ENCODE measurements at places on chromosomes 1 and 21.
A peak's percentile ranks its signal among the peaks of the same experiment; 100 is the strongest.

GRCh38 chr1:71014178-71014579 is 33.4 kb downstream of the PTGER3 start:
- peak; percentile 25 for DNase-seq

DNA sequence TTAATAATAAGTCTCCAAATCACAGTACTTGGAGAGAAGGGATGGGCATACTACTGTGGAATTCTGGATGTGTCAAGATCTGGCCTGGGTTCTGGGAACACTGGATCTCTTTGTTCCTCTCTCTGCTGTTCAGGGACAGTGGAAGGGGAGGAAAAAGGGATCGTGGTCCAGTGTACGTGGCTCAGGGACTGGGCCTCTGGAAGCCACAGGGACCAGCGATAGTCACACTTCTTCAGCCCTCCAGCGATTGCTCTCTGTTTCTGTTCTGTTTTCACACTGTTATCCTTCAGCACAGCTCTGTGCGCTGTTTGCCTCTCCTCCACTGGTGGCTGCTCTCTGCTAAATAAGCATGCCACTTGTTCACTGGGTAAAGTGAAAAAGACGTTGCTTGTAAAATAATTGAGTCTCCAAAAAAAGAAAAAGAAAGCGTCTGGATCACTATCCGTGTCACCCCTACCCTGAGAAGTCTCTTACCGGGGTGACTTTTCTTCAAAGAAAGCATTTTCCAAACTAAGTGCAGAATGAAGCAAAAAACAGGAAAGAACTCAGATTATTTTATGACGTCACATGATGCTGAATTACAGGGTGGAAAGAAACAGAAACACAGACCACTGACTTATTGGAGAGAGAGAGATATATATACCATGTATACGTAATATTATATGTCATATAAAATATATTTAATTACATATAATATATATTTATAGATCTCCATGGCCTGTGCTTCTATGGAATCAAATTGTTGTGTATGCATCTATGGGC is 279.4 kb downstream of the RGS7 start:
- DNase-seq = no peak

GRCh38 chr1:18691648-18692047 is 61.0 kb downstream of the PAX7 start:
- DNase-seq = no peak

- DNase-seq = peak; percentile 18
Measured at GRCh38 chr1:157878059-157878458, 36.5 kb upstream of the CD5L start.

GRCh38 chr1:17315542-17316130 is 7.6 kb downstream of the PADI4 start:
- DNase-seq = no peak

DNA sequence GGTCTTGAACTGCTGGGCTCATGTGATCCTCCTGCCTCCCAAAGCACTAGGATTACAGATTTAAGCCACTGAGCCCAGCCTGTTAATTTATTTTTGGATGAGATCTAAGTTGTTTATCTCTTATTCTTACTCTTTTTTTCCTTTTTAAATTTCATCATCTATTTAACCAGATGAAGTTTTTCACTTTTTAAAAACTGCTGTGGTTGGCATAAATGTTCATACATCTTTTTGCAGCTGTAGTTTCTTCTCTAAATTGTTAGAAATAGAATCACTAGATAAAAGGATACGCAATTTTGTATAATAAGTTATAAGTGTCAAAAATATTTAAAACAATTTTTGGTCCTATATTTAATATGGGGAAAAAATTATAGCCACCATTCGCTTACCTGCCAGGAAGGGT is 80.3 kb upstream of the GPR88 start:
- DNase-seq = no peak

DNA sequence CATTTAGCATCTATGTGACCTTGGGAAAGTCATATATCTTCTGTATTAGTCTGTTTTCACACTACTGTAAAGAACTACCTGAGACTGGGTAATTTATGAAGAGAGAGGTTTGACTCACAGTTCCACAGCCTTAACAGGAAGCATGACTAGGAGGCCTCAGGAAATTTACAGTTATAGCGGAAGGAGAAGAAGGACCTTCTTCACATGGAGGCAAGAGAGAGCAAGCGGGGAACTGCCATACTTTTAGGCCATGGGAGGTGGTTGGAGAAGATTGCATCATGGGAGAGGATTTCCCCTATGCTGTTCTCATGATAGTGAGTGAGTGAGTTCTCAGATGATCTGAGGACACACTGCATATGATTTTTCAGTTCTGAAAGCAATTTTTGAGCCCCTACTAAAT is 87.9 kb downstream of the CLEC20A start:
- DNase-seq = no peak

DNA sequence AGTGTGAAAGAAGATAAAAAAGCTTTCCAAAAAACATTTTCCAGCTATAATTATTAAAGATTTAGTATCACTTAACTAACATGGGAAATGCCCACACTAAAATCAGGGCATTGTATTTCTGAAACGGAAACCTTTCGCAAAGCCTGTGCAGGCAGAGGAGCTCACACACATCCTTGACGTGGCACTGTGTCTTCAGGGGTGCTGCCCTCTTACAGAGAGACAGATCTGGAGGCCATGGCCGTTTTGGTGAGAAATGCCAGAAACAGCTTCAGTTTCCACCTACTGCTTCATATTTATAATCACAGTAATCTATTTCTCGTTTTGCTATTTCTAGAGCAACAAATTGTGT is 26.7 kb downstream of the ATP1B1 start:
- DNase-seq = no peak

DNA sequence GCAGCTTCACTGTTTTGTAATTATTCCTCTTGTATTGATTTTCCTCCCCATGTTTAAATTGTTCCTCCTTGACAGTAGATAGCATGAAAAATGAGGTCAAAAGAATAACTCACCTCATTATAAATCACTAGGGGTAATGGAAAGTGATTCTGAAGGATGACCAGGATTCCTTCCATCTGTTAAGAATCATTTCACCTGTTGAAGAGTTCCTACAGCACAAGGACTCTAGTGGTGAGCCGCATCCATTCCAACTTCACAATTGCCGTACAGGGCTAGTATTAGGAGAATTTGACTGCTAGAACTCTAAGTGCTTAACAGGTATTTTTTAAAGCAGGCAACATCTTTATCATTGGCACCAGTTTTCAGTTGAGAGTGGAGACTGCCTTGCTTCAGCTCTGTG is 13.7 kb downstream of the PPP1R12B start:
- no peak for DNase-seq

DNA sequence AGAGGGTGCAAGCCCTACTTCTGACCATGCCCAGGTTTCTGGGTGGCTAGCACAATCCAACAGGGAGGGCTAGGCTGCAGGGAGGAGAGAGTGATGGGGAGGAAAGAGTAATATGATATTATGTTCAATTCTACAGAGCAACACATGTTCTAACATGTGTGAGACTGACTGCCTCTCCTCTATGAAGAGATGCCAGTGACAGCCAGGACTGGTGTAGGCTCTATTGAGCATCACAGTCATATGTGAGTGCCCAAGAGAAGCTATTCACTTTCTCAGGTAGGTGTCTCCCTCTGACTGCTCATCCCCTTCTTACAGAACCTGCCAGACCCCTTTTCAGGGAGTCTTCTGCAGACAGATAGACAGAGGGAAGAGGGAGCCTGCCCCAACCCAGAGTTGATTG is 446.1 kb downstream of the SIPA1L2 start:
- no peak for DNase-seq

GRCh38 chr1:62672029-62672428 is 16.2 kb downstream of the DOCK7 start:
- DNase-seq = no peak

DNA sequence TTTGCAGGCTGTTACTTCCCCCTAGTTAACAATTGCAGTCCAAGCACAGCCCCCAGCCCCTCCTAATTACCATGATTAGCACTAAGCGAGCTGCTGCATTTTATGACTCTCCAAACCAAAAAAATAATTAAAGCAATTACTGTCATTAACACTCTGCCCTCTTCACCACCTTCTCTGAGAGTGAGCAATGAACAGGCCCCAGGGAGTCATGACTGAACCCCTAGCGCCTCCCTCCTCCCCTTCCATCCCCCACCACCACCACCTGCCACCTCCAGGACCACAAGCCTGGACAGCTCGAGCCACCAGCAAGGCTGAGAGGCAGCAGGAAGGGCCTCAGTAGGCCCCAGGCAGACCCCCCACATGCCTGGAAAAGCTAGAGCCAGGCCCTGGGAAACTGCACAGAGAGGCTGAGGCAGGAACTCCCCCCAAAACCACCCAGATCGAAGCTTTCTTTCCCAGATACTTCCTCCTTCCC is 35.5 kb upstream of the ZC3H12A start:
- DNase-seq = no peak

GRCh38 chr1:93689521-93690223 is 8.0 kb upstream of the BCAR3 start:
- DNase-seq = no peak

GRCh38 chr1:39236971-39237370 is 32.5 kb downstream of the MACF1 start:
- DNase-seq = no peak

DNA sequence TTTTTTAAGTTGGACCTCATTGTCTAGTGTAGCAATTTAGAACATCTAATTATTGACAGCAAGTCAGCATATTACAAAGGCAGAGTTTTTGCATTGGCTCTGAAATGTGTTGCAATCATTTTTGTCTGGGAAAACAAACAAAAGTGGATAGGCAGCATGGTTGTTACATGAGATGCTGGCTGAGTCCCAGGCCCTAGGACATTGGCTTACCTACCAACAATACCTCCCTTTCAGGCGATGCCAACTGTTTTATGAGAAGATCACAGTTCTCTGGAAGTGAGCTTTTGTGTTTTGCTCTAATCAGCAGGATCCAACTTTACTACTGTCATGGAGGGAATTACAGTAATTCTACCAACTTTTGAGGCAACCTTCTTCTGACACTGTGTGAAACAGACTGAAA is 71.5 kb upstream of the CXADR start:
- DNase-seq = no peak

GRCh38 chr1:227094249-227094966 is 154.3 kb downstream of the COQ8A start:
- DNase-seq = no peak

DNA sequence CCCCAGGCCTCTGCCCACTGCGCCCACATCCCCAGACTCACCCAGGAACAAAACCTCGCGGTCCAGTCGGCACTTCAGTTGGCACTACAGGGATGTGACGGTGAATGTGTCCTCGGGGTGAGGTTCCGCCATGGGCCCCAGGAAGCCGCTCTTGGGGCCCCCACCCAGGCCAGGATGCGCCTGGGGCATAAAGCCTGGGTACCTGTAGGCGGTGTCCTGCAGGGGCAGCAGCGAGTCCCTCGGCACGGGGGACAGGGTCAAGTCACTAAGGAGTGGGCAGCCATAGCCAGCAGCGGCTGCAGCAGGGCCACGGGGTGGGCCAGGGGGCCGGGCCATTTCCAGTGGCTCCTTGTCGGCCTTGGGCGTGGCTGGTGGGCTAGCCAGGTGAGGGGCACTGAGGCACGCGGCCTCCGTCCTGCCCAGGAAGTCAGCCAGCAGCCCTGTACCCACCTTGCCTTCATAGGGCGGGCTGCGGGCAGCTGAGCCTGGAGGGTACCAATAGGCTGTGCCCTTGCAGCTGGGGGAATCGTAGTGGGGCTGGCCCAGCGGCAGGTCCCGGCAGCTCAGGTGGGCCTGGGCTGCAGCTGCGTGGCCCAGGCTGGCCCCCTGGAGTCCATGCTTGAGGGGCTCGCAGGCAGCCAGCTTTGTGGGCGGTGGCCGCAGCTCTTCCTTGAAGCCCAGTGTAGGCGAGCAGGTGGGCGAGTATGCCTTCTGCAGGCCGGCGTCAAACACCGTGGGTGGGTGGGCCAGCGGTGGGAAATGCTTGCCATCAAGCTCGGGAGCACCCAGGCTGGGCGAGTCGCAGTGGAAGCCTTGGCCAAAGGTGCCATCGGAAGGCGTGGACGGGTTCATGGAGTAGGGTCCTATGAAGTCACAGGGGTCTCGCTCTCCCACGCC is 56.5 kb downstream of the AHDC1 start:
- DNase-seq = no peak

DNA sequence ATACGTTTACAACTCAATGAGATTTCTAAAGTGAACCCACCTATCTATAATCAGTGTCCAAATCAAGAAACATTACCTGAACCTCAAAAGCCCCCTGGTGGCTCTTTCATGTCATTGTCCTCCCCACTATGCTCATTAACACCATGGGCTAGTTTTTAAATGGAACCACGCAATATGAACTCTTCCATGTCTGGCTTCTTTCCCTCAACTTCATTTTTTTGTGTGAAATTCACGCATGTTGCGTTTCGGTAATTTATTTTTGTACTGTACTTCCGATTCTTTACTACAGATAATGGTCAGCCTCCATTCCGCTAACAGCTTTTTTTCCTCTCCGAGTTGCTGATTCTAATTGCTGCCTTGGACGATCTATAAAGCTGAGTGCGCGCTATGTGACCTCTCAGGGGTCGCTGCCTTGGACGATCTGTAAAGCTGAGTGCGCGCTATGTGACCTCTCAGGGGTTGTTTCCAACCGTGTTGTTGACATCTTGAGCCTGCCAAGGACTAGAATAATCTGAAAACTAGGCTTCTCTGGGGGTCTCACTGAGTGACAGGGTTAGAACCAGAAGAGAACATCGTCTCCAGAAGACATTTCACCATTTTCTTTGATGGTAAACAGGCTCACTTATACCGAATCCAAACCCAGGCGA is 1.1 kb upstream of the CACYBP start:
- peak; percentile 25 for DNase-seq

DNA sequence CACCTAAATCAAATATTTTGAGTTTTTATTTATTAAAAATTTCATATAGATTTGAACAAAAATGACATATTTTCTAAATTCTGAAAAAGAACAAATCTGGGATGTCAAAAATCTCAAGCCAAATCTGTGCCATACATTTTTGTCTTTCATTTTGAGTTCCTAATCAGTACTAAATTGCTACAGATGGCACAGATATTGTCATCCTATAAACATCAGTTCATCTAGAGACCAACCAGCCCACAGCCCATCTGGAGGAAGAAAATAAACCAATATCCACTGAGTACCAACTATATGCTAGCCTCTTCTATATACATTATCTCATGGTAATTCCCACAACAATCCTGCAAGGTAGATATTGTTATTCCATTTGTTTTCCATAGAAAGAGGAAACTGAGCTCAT is 156.8 kb upstream of the ATP1B1 start:
- no peak for DNase-seq

DNA sequence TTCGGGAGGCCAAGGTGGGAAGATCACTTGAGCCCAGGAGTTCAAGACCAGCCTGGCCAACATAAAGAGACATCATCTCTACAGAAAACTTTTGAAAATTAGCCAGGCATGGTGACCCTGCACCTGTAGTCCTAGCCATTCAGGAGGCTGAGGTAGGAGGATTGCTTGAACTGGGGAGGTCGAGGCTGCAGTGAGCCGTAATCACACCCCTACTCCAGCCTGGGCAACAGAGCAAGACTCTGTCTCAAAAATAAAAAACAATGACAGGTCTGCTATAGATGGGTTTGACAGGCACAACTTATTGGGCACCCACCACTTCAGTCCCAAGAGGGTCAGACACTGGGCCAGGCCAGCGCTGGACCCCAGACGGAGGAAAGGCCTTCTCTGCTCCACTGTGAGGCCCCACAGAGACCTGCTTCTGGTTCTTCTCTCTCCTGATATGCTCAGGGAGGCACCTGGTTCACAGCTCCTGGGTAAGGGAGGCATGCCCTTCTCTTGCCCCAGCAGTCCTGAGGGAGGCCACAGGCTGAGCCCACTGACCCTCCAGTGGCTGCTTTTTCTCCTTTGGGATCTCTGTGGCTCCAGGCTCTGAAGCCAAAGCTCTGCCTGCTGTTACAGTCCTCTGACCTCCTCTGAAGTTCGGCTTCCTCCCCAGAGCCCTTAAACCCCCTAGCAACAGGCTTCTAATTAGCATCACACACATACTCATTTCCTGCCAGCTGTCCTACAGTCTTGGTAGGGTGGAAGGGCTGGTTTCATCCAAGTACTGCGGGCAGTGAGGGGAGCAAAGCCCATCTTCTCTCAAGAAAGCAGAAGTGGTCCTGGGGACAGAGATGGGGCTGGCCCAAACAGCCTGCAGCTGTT is 14.4 kb downstream of the S100A16 start:
- peak; percentile 28 for DNase-seq
